ENCODE measurements at places on chromosomes 6 and 20.

DNA sequence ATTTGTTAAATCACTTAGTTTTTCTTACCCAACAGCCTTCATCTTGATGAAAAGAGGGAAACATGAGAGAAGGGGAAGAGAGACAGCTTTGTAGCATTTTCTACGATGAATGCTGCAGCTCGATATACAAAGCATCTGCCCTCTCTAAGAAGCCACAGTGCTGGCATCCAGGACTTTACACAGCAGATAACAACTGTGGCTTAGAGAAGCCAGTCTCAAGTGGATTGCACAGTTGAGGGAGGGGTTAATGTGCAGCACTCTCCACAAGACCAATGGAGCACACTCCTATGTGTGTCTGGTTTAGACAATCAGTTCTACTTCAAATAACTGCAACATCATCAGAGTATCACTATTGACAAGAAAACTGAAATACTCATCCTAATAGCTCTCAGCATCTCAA, 5.8 kb downstream of the C6orf120 start:
- no peak for DNase-seq

- no peak for DNase-seq
Measured at GRCh38 chr6:20319520-20320357, 81.9 kb upstream of the E2F3 start.

DNA sequence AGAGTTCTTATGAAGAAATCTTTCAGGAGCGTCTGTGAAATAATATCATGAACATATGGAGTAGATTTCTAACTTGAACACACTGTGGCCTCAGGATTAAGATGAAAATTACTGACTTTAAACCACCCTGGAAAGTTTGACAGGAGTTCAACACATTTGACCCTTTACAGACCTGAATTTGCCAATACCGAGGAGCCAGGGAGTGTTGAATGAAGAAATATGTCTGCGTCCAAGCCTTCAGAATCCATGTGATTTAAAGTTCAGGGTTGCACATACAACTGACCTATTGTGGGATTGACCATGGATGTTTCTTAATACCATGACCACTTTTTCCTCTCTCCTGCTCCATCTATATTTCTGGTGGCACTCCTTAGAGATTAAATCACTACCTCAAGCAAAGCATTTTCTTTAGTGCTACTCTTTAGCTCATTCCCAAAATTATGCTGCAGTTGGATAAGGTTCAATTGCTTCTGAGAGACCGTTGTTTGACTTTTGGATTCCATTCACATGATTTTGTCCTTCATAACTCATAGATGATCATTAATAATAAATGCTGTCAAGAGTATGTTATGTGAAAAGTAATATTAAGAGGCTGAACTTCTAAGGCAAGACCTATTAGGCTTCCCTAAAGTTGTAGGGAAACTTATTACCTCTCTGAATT, 57.4 kb downstream of the PRL start:
- DNase-seq: no peak

- no peak for DNase-seq
Measured at GRCh38 chr6:145898376-145898775, 65.8 kb downstream of the SHPRH start.

- no peak for DNase-seq
Measured at GRCh38 chr6:19705606-19706005, 131.6 kb upstream of the ID4 start.

DNA sequence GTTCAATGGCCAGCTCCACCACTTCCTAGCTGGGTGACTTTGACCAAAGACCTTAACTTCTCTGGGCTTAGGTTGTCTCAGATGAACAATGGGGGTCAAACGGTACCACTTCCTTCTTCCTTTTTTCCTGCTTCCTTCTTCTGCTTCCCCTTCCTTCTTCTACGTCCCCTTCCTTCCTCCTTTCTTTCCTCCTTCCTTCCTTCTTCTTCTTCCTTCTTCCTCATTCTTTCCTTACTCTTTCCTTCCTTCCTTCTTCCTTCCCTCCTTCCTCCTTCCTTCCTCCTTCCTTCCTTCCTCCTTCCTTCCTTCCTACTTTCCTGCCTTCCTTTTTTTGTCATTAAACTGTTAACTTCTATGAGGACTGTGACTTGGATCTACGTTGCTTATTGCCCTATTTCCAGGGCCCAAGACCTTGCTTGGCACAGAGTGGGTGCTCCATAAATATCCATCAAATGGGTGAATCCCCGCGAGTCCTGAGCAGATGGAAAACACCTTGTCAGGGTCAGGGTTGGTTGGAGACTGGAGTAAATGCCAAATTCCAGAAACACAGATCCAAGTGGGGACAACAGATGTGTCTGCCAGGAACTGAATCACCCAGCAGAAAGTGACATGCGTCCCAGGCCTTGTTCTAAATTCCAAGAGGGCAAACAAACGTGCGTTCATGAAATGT, 243.3 kb downstream of the PREX1 start:
- DNase-seq: no peak

DNA sequence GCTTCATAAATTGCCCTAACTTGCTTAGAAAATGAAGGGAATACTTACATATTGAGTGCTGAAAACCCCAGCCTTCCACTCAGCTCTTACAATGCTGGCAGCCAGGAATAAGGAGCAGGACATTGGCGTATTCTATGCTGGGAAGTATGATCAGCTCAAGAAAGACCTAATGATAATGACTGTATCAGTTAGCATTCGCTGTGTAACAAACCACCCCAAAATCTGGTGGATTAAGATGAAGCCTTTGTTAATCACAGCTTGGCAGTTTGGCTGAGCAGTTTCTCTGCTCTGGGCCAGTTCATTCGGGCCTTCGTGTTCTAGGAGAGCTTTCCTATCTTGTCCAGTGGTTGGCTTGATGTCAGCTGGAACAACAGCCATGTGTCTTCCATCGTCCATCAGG, 33.4 kb upstream of the TUBB2A start:
- DNase-seq: no peak

- no peak for DNase-seq
Measured at GRCh38 chr6:141492521-141493284, 640.0 kb upstream of the GJE1 start.

GRCh38 chr20:45407067-45407745, 883 bp upstream of the DBNDD2 start:
- DNase-seq: peak; percentile 80

DNA sequence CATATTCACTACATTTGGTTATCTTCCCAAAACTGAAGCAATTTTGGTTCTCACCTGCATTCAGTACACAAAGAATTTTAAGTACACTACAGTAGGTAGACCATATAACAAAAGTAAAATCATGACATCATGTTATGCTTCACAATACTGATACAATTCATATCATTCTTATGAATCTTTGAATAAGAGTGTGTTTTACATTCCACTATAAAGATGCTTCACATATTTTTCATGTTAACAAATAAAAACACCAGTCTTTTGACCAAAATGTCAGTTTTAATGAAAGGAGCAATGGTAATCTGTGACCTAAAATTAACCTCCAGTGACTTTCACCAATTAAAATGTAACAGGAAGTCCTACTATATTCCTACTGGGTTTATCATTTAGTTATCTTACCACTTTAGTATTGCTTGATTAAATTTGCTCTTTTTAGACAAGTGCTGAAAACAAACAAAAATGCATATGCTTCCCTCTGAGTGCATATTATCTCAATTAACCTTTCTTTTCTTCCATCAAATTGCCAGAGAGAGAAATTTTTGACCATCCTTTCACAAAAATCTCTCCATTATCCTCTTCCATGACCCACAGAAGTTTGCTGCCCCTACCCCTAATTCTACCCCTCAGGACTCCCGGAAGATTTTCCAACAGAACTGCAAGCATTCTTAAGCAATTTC, 49.3 kb downstream of the PHIP start:
- no peak for DNase-seq
